ENCODE measurements at places on chromosomes 13 and 19.

- no peak for ATAC-seq
Measured at GRCh38 chr19:9115307-9115813, at the start of gene OR7G1. TSS of gene OR7G1 (minus strand) at chr19:9115763. CDS start at chr19:9115763, 0 bp downstream.

- ATAC-seq = no peak
Measured at GRCh38 chr13:50198508-50198907, 183.3 kb downstream of the KCNRG start.

DNA sequence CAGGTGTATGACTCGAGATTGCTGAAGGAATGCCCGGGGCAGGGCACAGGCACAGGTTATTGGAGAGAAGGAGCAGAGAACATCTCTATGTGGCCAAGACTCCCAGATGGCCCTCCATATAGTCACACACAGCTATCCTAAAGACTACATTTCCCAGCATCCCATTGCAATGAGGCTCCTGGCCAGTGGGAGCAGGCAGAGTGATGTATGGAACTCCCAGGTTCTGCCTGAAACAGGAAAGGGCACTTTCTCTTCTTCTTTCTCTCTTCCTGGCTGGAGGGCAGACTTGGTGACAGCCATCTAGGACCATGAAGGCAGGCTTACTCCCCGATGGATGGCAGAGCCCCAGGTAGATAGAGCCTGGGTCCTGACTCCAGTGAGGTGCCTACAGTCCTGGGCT is 13.5 kb downstream of the PPP1R13L start:
- ATAC-seq = no peak

- ATAC-seq = no peak
Measured at GRCh38 chr13:106161146-106161545, 374.3 kb downstream of the EFNB2 start.

DNA sequence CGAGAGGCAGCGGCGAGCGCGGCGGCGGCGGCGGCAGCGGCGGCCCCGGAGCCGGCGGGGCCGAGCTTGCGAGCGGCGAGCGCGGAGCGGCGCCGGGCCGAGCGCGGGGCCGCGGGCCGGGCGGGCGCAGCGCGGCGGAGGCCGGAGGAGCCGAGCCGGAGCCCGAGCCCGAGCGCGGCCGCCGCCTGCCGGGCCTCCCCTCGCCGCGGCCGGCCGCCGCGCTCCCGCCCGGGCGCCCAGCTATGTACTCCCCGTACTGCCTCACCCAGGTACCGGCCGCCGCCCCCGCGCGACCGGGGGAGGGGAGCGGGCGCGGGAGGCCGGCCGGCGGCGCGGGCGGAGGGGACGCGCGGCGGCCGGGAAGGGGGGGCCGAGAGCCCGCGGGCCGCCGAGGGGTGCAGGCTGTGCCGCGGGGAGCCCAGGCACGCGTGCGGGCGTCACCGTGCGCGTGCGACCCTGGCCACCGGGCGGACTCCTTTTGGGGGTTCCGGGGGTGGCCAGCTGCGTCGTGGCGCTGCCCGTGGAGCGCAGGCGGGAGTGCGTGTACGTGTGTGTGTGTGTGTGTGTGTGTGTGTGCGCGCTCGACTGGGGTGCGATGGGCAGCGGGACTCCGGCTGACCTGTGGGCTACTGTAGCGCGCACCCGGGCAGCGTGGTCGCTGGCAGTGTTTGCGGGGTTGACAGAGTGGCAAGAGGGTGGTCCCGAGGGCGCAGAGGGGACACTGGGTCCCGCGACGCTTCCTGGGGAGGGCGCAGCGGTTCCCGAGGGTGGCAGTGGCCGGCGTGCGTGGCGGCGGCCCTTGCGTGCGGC is 526 bp downstream of the NFIX start:
- peak; percentile 38 for ATAC-seq

DNA sequence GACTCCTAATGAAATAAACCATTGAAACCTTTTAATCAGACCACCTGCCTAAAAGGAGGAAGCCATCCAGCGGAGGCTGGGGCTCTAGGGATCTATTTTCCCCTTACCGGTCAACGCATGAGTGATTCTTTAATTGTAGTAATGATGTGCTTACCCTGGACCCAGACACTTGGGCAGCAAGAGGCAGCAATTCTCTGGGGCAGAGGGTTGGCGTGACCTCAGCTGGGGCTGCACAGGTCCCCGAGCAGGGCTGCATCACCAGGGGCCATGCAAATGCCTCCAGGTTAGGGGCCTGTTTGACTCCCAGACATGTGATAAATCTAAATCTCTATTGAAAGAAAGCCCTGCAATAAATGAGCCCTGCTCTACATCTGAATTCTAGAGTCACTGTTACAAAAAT is 194.2 kb upstream of the TSHZ3 start:
- ATAC-seq = no peak

DNA sequence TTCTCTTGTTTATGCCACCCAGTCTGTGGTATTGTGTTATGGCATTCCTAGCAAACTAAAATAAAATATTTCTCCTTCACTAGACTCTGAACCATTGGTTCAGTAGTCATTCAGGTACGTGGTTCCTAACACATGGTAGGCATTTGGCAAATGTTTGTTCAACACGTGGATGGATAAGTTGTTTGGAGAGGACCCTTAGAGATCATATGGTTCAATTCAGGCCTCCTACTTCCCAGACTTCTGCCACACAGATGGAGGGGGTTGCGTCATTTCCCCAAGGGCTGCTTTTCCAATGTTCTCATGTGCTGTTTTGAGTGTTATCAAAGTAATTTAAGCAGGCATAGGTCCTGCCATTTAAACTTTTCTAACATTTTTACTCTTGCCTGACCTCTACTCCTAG is 6.7 kb downstream of the CXCL17 start:
- no peak for ATAC-seq

GRCh38 chr19:45103156-45103507 is 10.2 kb downstream of the PPP1R37 start:
- ATAC-seq = peak; percentile 86

GRCh38 chr19:43721469-43722048 is 5.7 kb downstream of the IRGC start:
- ATAC-seq = peak; percentile 85

- ATAC-seq = no peak
Measured at GRCh38 chr13:22698467-22698866, 482.3 kb upstream of the SGCG start.

- ATAC-seq = no peak
Measured at GRCh38 chr19:16824658-16825311, 4.4 kb upstream of the SIN3B start.

DNA sequence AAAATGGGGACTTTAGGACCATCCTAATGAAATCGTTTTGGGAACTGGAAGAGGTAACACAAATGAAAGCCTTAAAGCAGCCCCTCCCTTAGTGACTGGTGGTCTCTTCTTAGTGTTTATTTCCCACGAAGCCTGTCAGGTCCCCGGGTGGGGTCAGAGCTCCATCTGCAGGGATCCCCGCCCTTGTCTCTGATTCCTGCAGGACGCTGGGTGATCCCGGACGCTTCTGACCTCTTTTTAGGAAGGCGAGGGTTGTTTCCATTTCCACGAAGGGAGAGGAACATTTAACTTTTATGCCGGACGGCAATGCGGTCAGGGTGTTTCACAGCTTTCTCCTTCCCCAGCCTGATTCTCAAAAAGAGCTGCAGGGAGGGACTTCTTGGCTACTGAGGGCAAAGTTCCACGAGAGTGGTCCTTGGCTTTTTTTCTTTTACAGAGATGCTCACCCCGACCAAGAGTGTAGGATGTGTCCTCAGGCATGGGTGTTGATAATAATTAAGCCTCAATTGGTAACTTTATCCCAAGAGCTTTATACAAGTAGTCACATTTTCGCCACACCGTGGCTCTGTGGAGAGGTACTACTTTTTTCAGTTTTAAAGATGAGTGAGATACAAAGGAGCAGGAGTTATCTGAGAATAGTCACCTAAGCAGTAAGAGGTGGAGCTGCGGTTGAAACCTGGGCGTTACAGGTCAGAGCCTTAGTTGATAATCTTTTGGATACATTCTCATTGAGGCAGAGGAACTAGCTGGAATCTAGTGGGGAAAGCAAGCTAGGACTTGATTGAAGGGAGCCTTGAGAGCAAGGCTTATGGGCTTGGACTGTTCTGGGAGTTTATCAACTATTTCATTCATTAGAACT is 813 bp downstream of the ZNF284 start:
- ATAC-seq = no peak

DNA sequence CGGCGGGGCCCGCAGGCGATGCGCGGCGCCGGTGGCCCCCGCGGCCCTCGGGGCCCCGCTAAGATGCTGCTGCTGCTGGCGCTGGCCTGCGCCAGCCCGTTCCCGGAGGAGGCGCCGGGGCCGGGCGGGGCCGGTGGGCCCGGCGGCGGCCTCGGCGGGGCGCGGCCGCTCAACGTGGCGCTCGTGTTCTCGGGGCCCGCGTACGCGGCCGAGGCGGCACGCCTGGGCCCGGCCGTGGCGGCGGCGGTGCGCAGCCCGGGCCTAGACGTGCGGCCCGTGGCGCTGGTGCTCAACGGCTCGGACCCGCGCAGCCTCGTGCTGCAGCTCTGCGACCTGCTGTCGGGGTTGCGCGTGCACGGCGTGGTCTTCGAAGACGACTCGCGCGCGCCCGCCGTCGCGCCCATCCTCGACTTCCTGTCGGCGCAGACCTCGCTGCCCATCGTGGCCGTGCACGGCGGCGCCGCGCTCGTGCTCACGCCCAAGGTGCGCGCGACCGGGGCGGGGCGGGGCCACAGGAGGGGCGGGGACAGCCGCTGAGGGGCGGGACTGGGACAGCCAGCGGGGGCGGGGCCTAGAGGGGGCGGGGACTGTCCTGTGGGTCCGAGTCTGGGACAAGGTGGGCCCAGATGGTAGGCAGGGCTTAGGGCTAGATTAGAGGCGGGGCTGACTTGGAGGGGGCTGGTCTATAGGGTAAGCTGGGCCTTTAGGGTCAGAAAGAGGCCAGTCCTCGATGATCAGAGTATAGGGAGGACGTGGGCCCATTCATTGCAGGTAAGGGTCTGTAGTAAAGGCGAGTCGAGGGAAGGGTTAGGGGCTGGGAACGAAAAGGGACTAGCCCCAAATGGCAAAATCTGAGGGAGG is 5.1 kb downstream of the GRIN2D start:
- ATAC-seq = peak; percentile 79

- no peak for ATAC-seq
Measured at GRCh38 chr13:75505327-75505726, 23.4 kb upstream of the TBC1D4 start.

DNA sequence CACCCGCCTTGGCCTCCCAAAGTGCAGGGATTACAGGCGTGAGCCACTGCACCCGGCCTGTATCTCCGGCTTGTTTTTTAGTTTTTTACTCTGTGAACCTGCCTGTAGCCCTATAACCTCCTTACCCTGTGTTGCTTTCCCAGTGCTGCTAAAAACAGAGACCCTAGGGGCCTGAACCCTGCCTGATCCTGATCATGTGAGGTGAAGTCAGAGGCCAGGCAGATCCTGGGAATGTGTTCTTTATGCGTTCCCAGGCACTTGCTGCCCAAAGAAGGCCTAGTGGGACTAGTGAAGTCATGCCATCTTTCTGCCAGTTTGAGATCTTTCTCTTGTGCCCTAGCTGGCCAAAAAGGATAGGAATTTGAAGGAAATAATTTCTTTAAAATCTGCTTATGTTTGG is 4.6 kb downstream of the UBA2 start:
- ATAC-seq = no peak

DNA sequence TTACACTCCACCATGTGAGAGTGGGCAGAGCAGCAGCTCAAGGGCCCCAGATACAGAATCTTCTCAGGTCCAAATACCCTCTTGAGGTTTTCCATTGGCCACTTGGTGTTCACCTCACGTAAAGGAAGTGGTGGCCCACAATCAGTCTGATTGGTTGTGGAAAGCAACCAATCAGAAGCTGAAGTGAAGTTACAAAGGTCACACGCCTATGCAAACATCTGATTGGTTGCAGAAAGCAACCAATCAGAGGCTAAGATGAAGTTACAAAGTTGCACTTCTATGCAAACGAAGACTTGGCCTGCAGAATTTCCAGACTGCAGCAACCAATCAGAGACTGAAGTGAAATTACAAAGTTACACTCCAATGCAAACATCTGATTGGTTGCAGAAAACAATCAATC is 14.3 kb upstream of the TM9SF2 start:
- no peak for ATAC-seq

DNA sequence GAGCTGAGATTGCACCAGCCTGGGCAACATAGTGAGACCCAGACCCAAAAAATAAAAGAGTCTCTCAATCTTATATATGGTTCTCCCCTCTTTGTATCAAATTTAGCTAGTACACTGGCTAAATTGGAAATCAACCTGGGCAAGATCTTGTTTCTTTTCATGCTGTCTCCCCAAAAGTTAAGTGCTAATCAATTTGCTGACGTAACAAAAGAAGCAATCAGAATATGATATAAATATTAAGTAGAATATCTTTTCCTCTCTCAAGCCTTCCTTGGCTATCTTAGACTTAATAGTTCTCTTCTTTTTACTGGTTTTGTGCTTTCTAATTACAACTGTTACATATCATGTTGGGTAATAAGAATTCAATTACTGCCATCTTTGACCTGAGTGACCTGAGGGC is 258.9 kb downstream of the KCNRG start:
- ATAC-seq = no peak

DNA sequence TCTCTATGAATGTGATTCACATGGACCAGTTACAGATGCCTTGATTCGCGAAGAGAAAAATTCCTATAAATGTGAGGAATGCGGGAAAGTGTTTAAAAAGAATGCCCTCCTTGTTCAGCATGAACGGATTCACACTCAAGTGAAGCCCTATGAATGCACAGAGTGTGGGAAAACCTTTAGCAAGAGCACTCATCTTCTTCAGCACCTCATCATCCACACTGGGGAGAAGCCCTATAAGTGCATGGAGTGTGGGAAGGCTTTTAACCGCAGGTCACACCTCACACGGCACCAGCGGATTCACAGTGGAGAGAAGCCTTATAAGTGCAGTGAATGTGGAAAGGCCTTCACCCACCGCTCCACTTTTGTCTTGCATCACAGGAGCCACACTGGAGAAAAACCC is 7.7 kb downstream of the ZNF543 start:
- ATAC-seq = no peak

- ATAC-seq = no peak
Measured at GRCh38 chr13:76687467-76687866, 198.7 kb downstream of the KCTD12 start.

- no peak for ATAC-seq
Measured at GRCh38 chr13:80361298-80361697, 20.4 kb upstream of the SPRY2 start.

DNA sequence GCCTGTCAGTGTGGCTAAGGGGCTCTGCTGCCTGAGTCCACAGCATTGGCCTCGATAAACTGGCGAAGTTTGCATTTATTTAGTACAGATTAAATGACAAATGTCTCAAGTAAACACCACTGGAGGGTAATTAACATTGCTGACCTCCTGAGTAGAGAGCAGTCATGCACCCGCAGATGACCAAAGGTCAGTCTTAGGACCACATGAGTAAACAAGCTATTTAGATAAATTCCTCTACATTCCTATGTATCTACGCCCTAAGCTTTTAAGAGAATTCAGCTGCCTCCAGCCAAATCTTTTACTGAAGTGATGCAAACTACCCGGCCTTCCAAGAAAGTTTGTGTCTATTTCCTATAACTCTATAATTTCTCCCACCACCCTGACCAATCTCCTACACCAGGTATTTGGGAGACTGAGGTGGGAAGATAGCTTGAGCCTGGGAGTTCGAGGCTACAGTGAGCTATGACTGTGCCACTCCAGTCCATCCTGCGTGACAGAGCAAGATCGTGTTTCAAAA is 22.9 kb downstream of the CD70 start:
- ATAC-seq = no peak

Measured in activated T-helper 17 cell treated with anti-CD3 and anti-CD28 coated beads, Interleukin-2, amount 50 U/mL, for 72 hours (primary cell).